ENCODE measurements at places on chromosomes 7 and 10.

DNA sequence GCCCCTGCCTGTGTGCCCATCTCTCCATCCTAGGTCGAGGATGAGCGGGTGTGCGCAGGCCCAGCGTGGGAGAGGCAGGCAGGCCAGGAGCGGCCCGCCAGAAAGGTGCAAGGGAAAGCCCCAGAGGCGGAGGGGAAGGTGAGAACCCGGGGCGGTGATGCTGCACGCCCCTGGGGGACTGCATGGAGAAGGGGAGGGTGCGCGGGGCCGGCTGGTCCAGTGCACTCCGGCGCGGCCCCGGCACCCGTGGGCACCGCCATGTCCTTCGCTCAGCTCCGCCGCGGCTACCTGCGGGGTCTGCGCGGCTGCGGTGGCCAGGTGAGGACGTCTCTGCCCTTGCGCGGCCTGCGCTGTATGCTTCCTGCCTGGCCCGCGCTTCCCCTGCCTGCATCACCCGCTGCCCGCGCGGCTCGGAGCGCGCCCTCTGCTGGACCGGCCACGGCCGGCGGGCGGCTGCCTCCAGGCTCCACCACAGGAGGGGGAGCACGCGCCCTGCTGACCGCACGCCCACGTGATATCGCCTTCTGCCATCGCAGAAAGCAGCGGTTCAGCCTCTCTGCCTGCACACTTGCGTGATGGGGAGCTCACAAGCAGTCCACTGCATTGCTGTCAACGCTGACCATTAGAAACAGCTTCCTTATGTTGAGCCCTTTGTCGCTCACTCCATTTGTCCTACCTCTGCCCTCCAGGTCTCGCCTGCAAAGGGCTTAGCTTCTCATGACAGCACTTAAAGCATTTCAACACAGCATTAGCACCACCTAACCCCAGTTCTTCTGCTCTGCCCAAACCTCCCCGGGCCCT lies 73.9 kb downstream of the CXCL12 start:
- DNase-seq = peak; percentile 81

DNA sequence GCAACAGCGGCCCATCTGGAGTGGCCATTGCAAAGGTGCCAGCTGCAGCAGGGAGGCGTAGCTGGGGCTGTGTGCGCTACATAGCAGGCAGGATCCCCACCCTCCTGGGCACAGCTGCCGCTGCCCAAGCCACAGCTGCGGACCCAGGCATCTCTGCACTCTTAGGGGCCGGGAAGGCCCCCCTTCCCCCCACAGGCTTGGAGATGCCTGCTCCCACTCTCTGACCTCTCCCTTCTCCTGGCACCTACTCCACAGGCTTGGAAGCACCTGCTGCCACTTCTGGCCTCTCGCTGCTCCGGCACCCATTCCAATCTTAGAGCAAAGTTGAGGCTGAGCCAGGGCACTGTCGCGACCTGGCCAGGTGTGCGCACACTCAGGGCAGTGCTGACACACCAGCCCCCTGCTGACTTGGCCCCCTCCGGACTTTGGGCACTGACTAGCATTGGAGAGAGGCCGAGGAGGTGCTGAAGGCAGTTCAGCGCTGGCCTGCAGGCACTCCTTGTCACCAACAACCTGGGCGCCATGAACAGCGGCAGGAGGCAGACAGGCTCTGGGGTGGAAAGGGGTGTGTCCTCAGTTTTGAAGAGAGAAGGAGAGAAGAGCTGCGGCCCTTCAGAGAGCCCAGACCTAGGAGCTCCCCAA lies 18.4 kb downstream of the RBM48 start:
- DNase-seq = no peak

- no peak for DNase-seq
Observed at GRCh38 chr10:124566222-124566888, 104.7 kb downstream of the LHPP start.

GRCh38 chr10:57262892-57263291 lies 901.8 kb upstream of the ZWINT start:
- no peak for DNase-seq

DNA sequence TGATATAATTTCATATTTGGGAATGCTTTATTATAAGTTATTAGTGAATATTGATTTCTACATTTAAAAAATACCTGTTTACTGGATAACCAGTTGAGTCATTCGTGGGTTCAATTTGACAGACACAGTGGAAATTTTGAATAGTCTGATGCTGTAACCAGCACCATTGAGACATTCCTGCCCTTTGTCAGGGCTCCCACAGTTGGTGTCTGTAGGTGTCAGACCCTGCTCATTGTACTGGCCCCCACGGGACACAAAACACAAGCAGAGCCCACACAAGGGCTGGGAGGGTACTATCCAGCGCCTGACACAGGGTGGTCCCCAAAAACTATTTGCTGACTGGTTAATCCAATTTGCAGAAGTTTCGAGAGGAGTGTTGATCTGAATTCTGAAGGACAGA lies 35.9 kb downstream of the EEPD1 start:
- DNase-seq = peak; percentile 38

DNA sequence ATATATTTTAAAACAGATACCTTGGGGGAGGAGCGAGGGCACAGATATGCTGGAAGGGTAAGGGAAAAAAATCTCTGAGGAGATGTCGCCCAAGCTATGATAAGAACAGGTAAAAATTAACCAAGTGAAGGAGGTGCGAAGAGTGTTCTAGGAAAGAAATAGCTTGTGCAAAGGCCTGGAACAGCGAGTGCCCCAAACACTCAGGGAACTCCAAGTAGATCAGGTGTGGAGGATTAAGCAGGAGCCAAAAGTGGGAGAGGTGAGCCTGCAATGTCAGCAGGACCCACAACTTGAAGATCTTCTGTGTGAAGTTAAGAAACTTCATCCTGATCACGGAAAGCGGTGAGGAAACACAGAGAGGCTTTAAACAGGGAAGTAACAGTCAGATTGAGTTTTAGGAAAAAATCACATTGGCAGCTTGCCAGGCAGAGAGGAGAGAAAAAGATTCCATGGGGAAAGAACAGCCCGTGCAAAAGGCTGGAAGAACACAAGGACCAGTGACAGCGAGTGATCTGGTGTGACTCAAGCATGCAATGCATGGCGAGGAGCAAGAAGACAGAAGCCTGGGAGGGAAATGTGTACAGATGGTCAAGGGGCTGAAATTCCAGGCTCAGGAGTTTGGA lies 30.7 kb downstream of the FGF8 start:
- no peak for DNase-seq
